ENCODE measurements at places on chromosomes 2 and 18. TPM values are rescaled to one million over a fixed set of nuclear protein-coding genes. Genes with fewer than 3 reads are reported as not detected.

SLC30A3 gene
- total RNA-seq: not detected

PDCL3 gene
- 17.4 TPM for total RNA-seq

CENPA gene
- 0.46 TPM for total RNA-seq

COL4A3 gene
- total RNA-seq: 1.7 TPM

NHEJ1 gene
- 13.8 TPM for total RNA-seq

DYNAP gene
- total RNA-seq: not detected

DCDC2C gene
- total RNA-seq: not detected

ABCG5 gene
- total RNA-seq: not detected

NFATC1 gene
- 57.4 TPM for total RNA-seq

ACP1 gene
- 66.3 TPM for total RNA-seq

CDH7 gene
- total RNA-seq: 0.47 TPM

TMSB10 gene
- total RNA-seq: 3,828 TPM

ABCA12 gene
- total RNA-seq: not detected

DNAH6 gene
- 0.16 TPM for total RNA-seq

CXCR2 gene
- total RNA-seq: 0.60 TPM

ZNF396 gene
- total RNA-seq: 2.2 TPM

GKN2 gene
- not detected for total RNA-seq

Measured in omental fat pad (tissue), 4 donors.